ENCODE measurements at places on chromosomes 13 and 19. TPM values are rescaled to one million over a fixed set of nuclear protein-coding genes. Genes with fewer than 3 reads are reported as not detected.

GRCh38 chr13:41568972-41569351, 111.6 kb downstream of the RGCC start:
- DNase-seq, result no peak
- peaks cover 3% of the 10 kb centered on the region for H3K4me1 ChIP-seq
- H3K27me3 ChIP-seq, result no peaks in the 10 kb centered on the region
- H3K4me3 ChIP-seq, result no peak overlapping the region
- H3K27ac ChIP-seq, result no peak overlapping the region

Gene TMEM255B
- total RNA-seq, result 0.10 TPM

GRCh38 chr13:24651718-24652345, 28.4 kb upstream of the ATP12A start:
- peak overlapping the region; percentile 64 for H3K27ac ChIP-seq
- H3K36me3 ChIP-seq, result no peaks in the 10 kb centered on the region
- DNase-seq, result peak; percentile 72
- no peak overlapping the region for H3K4me3 ChIP-seq

Gene PLD3
- total RNA-seq, result 805 TPM

Gene PTH2
- not detected for total RNA-seq

DNA sequence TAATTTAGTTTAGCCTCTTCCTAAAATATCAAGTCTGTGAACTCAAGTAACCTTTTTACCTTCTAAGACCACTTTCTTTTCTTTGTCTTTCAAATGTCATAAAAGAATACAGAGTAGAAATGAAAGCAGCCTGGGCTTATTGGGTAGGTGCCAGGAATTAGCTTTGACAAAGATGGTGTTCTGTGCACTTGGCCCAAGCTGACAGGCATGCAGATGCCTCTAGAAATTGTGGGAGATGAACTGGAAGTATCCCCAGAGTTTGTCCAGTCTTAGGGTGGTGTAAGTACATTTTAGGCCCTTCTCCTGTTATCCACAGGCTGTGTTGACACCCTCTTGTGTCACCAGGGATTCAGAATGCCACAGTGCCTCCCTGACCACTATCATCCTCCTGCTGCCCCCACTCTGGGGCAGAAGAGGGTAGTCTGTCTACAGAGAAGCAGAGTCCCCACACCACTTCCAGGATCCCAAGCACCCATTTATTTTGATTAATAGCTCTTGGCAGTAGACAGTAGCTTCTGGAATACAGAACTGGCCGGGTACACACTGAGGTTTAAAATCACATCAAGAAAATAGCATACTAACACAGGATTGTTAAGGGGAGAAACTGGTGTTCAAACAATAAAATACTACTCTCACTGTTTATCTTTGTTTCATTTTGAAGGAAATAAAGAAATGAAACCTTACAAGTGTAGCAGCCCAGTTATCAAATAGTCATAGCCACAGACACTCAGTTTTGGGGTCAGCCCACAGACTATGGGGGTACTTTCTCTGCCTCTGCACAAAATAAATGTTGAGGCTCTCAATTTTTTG, 343.2 kb downstream of the KCNRG start:
- peaks cover 12% of the 10 kb centered on the region for H3K4me1 ChIP-seq
- DNase-seq, result no peak
- H3K27me3 ChIP-seq, result no peaks in the 10 kb centered on the region
- peak overlapping the region; percentile 75 for H3K27ac ChIP-seq

Gene CFAP97D2
- total RNA-seq, result not detected

Gene C3
- 563 TPM for total RNA-seq

Gene TMEM86B
- total RNA-seq, result 21.1 TPM

DNA sequence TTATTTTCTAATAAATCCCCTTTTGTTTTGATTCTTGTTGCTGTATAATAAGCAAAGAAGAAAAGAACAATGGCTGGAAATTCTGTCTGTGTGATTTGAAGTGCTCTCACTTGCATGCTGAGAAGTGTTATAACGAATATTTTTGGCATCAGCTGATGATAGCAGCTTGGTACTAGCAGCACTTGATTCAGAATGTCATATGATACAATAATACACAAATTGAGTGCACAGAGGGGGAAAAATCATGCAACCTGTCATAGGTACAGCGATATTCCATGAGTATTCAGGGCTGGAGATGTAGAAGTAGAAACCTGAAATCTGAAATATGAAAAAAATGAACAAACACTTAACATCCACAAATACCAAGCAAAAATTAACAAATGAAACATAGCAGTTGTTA, 108.1 kb downstream of the FGF14 start:
- H3K4me1 ChIP-seq, result no peaks in the 10 kb centered on the region
- H3K27me3 ChIP-seq, result no peaks in the 10 kb centered on the region
- DNase-seq, result no peak
- no peaks in the 10 kb centered on the region for H3K36me3 ChIP-seq
